Heart left ventricle (tissue), 16 donors: ENCODE measurements at places on chromosomes 5 and 9.
A peak's percentile ranks its signal among the peaks of the same experiment; 100 is the strongest.

DNA sequence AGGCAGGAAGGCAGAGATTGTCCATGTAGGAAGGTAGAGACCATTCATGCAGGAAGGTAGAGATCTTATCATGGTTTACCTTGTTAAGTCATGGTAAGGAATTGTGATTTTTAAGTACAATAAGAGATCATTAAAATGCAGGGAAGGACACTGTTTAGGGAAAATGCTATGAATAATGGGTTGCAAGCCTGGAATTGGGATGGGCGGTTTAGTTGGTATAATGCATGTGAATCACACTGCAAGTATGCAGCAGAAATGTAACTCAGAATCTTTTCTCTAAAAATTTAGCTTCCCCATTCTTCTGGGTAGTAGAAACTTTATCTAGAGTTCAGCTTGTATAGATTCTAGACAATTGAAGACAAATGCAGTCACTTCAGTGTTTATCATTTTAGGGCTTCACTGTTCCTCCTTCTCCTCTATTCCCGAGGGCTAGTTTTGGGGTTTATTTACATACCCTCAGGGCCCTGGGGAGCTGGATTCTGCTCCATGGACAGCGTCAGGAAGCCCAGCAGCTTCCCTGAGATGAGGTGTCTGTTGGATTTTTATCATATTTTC, 212.0 kb downstream of the SREK1 start:
- peak overlapping the region; percentile 35 for H3K27ac ChIP-seq
- H3K27me3 ChIP-seq: no peaks in the 10 kb centered on the region
- peaks cover 11% of the 10 kb centered on the region for H3K4me1 ChIP-seq
- no peak for DNase-seq
- H3K36me3 ChIP-seq: no peaks in the 10 kb centered on the region

DNA sequence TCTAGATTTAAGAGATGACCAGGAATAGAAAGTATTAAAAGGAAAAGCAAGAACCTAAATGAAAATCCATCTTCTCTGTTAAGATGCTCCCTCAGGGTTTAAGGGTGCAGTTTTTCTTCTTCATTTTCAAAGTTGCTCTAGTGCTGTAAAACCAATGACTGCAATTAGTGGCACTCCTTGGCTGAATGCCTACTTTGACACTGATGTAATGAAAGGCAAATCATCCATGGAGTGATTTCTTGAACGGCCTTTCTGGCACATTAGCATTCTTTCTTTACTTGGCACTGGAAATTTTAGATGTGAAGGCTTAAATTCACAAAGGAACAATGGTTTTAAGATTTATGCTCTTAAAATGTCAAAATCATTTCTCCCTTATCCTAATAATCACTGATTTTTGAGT, 19.3 kb upstream of the ISCA1 start:
- no peak for DNase-seq
- H3K4me3 ChIP-seq: no peak overlapping the region
- H3K36me3 ChIP-seq: peaks cover 24% of the 10 kb centered on the region
- no peaks in the 10 kb centered on the region for H3K4me1 ChIP-seq
- H3K27ac ChIP-seq: no peak overlapping the region
- no peaks in the 10 kb centered on the region for H3K27me3 ChIP-seq

- H3K27ac ChIP-seq: no peak overlapping the region
- H3K4me3 ChIP-seq: no peak overlapping the region
- H3K27me3 ChIP-seq: no peaks in the 10 kb centered on the region
- no peaks in the 10 kb centered on the region for H3K36me3 ChIP-seq
- no peaks in the 10 kb centered on the region for H3K4me1 ChIP-seq
- DNase-seq: no peak
Measured at GRCh38 chr5:166906991-166907713, 1384.3 kb upstream of the WWC1 start.

GRCh38 chr5:98816582-98817222, 43.2 kb downstream of the RGMB start:
- no peaks in the 10 kb centered on the region for H3K4me1 ChIP-seq
- H3K4me3 ChIP-seq: no peak overlapping the region
- no peaks in the 10 kb centered on the region for H3K36me3 ChIP-seq

DNA sequence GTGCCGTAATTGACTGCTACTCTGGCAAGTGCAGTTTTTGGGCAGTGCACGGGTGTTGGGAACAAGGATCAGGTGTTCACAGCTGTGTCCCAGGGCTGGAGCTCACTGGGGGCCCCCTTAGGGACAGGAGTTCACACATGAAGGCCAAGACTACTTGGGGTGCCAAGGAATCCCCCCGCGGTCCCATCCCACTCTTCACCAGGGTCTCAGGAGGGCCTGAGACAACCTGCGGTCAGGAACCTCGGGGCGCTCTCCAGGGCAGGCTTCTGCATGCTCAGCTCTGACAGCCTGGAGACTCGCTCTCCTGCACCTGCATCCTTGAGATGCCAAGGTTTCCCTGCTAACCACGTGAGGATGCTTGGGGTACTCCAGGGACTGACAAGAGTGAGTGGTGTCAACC, 2.3 kb upstream of the MAN1B1 start:
- no peak overlapping the region for H3K4me3 ChIP-seq
- no peaks in the 10 kb centered on the region for H3K27me3 ChIP-seq
- no peak for DNase-seq
- peaks cover 29% of the 10 kb centered on the region for H3K36me3 ChIP-seq
- no peak overlapping the region for H3K27ac ChIP-seq

- H3K36me3 ChIP-seq: no peaks in the 10 kb centered on the region
- no peak overlapping the region for H3K4me3 ChIP-seq
- H3K27ac ChIP-seq: no peak overlapping the region
- H3K27me3 ChIP-seq: no peaks in the 10 kb centered on the region
- H3K4me1 ChIP-seq: peaks cover 3% of the 10 kb centered on the region
Measured at GRCh38 chr9:123695386-123695785, 234.5 kb downstream of the DENND1A start.

GRCh38 chr5:540071-540905, 16.0 kb upstream of the SLC9A3 start:
- no peaks in the 10 kb centered on the region for H3K4me1 ChIP-seq
- H3K27me3 ChIP-seq: peaks cover 54% of the 10 kb centered on the region
- H3K4me3 ChIP-seq: no peak overlapping the region

DNA sequence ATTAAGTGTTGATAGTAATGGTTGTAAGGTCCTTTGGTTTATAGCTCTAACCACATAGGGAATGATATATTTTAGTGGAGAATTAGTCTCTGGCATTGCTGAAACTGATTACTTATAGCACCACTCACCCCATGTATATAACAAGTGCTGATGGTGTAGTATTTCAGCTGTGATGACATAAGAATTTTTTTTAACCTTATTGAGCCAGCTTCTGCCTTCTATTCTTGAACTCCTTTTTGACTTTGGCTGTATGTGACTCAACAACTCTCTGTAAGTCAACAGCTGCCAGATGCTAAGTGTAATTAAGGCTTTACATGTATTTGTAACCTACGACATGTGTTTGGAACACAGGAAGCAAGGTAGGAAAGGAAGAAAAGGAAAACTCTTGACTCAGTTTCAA, 929.6 kb upstream of the WWC1 start:
- no peak for DNase-seq
- no peak overlapping the region for H3K27ac ChIP-seq
- no peak overlapping the region for H3K4me3 ChIP-seq
- H3K36me3 ChIP-seq: no peaks in the 10 kb centered on the region
- no peaks in the 10 kb centered on the region for H3K27me3 ChIP-seq

DNA sequence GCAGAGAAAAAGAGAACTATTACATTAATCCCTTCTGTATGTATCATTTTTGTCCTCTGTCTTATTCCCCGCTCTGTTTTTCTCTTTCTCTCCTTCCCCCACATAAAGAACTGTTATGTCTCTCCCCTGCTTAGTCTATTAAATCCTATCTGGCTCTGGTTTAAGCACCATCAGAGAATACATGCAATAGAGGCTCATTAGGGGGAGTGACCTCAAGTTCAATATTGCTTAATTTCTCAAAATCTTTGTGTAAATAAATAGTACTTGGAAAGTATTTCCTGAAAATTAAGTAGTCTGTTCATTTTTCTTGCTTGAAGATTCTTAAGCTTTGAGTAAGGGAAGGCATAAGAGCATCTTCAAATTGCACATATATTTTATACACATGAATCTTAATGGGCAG, 41.2 kb upstream of the FAM174A start:
- no peaks in the 10 kb centered on the region for H3K36me3 ChIP-seq
- DNase-seq: no peak
- H3K27ac ChIP-seq: no peak overlapping the region
- H3K27me3 ChIP-seq: no peaks in the 10 kb centered on the region
- H3K4me3 ChIP-seq: no peak overlapping the region

- H3K4me3 ChIP-seq: no peak overlapping the region
- no peaks in the 10 kb centered on the region for H3K36me3 ChIP-seq
- DNase-seq: peak; percentile 1
- H3K4me1 ChIP-seq: peaks cover 63% of the 10 kb centered on the region
- H3K27ac ChIP-seq: peak overlapping the region; percentile 93
Measured at GRCh38 chr9:113570749-113571711, 107.5 kb downstream of the RGS3 start.

DNA sequence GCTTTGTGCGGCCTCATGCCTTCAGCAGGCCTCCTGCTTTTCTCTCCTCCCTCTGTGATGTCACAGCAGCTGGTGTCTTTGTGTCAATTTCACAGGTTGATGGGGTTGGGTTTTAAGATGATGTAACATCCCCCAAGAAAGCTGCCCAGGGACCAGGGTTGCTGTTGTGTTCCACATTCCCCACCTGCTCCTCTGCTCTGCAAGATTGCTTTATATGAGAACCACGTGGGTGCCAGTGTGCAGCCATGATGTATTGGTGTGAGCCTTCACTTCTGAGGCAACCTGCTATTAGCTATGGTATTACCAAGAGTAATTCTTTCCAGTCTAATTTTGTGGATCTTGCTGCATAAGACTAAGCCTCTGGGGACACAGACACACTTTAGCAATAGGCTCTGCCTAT, 213.0 kb upstream of the ADAMTS16 start:
- H3K36me3 ChIP-seq: no peaks in the 10 kb centered on the region
- DNase-seq: no peak
- H3K4me3 ChIP-seq: no peak overlapping the region
- H3K27ac ChIP-seq: no peak overlapping the region

GRCh38 chr9:137026828-137027227, 1.2 kb downstream of the ABCA2 start:
- DNase-seq: no peak
- no peaks in the 10 kb centered on the region for H3K36me3 ChIP-seq
- H3K4me3 ChIP-seq: peak overlapping the region; percentile 79
- H3K4me1 ChIP-seq: peaks cover 31% of the 10 kb centered on the region
- H3K27me3 ChIP-seq: no peaks in the 10 kb centered on the region
- H3K27ac ChIP-seq: peak overlapping the region; percentile 66

GRCh38 chr9:127921557-127922120, 4.8 kb upstream of the ST6GALNAC4 start:
- H3K4me3 ChIP-seq: peak overlapping the region; percentile 26
- peaks cover 13% of the 10 kb centered on the region for H3K4me1 ChIP-seq
- H3K27me3 ChIP-seq: peaks cover 17% of the 10 kb centered on the region

GRCh38 chr5:12392246-12392645, 488.0 kb upstream of the CTNND2 start:
- no peak overlapping the region for H3K4me3 ChIP-seq
- no peaks in the 10 kb centered on the region for H3K36me3 ChIP-seq
- no peak overlapping the region for H3K27ac ChIP-seq
- H3K4me1 ChIP-seq: no peaks in the 10 kb centered on the region
- H3K27me3 ChIP-seq: no peaks in the 10 kb centered on the region

- H3K36me3 ChIP-seq: no peaks in the 10 kb centered on the region
- H3K4me3 ChIP-seq: no peak overlapping the region
- no peak for DNase-seq
Measured at GRCh38 chr5:171478946-171479775, 59.7 kb downstream of the FGF18 start.

GRCh38 chr5:134328619-134329018, 38.4 kb downstream of the CDKL3 start:
- DNase-seq: no peak
- H3K4me3 ChIP-seq: no peak overlapping the region
- no peak overlapping the region for H3K27ac ChIP-seq
- no peaks in the 10 kb centered on the region for H3K4me1 ChIP-seq
- no peaks in the 10 kb centered on the region for H3K27me3 ChIP-seq

GRCh38 chr5:72540759-72541438, 33.7 kb upstream of the ZNF366 start:
- H3K27me3 ChIP-seq: no peaks in the 10 kb centered on the region
- H3K27ac ChIP-seq: no peak overlapping the region
- no peak for DNase-seq
- H3K36me3 ChIP-seq: no peaks in the 10 kb centered on the region

GRCh38 chr9:9598723-9599122, 1014.1 kb downstream of the PTPRD start:
- no peak for DNase-seq
- H3K4me1 ChIP-seq: no peaks in the 10 kb centered on the region
- H3K27me3 ChIP-seq: no peaks in the 10 kb centered on the region
- no peak overlapping the region for H3K27ac ChIP-seq
- H3K4me3 ChIP-seq: no peak overlapping the region

GRCh38 chr5:35045280-35045679, 2.5 kb downstream of the AGXT2 start:
- no peaks in the 10 kb centered on the region for H3K4me1 ChIP-seq
- H3K27me3 ChIP-seq: peaks cover 10% of the 10 kb centered on the region
- no peak for DNase-seq
- no peaks in the 10 kb centered on the region for H3K36me3 ChIP-seq
- no peak overlapping the region for H3K4me3 ChIP-seq

GRCh38 chr9:127899128-127899943, at the start of gene ST6GALNAC6:
ST6GALNAC6 (minus strand) TSS chr9:127899603; CDS start chr9:127897981, 1,622 bp downstream.
- DNase-seq: peak; percentile 78
- peak within 1 kb of the TSS; percentile 89 for H3K27ac ChIP-seq
- H3K27me3 ChIP-seq: no peaks in the 10 kb centered on the region
- peak within 1 kb of the TSS; percentile 98 for H3K4me3 ChIP-seq
- peaks cover 47% of the 10 kb centered on the region for H3K4me1 ChIP-seq
- H3K36me3 ChIP-seq: peaks cover 19% of the 10 kb centered on the region

GRCh38 chr5:153860195-153860886, 178.4 kb downstream of the FAM114A2 start:
- no peak for DNase-seq
- no peaks in the 10 kb centered on the region for H3K36me3 ChIP-seq
- no peak overlapping the region for H3K4me3 ChIP-seq

GRCh38 chr9:28086881-28087280, 513.6 kb upstream of the C9orf72 start:
- H3K27me3 ChIP-seq: no peaks in the 10 kb centered on the region
- no peak for DNase-seq
- no peaks in the 10 kb centered on the region for H3K4me1 ChIP-seq

DNA sequence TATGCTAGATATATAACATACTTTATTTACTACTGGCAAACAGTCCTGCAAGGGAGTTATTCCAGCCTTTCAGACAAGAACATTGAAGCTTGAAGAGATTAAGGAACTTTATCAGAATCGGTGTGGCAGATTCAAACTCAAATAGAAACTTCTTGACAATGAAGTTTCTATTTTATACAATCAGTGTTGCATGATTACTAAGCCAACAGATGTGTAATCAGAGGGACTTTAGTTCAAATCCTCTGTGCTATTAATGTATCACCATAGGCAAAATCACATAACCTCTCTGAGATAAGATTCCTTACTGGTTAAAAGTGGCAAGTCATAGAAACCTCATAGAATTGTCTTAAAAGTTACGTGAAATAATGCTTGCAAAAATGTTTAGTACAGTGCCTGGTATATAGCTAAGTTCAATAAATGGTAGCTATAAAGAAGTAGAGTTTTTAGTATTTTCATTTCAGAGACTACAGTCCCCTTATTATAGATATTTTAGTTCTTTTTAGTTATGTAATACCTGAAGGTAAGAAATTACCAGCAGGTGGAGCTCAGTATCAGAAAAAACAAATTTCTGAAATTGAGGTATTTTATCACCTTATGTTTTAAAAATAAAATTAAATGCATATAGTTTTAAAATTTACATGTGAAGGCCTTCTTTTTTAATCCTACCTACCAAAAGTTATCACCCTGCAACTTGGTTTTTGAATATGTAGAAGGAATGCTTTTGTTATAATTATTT, 172.1 kb downstream of the FER start:
- no peak for DNase-seq
- peaks cover 4% of the 10 kb centered on the region for H3K4me1 ChIP-seq
- H3K4me3 ChIP-seq: no peak overlapping the region
- H3K36me3 ChIP-seq: no peaks in the 10 kb centered on the region
- no peak overlapping the region for H3K27ac ChIP-seq
